IMR-90 (cell line): ENCODE measurements at places on chromosomes 12 and 14. TPM values are rescaled to one million over a fixed set of nuclear protein-coding genes. Genes with fewer than 3 reads are reported as not detected.

The GALNT16 gene
- total RNA-seq = 0.28 and 0.36 TPM in 2 replicates

The CLIP1 gene
- 54.8 and 58.9 TPM in 2 replicates for total RNA-seq

The IRAK3 gene
- 0.72 and 1.1 TPM in 2 replicates for total RNA-seq

The PIWIL1 gene
- total RNA-seq = not detected in 2 replicates

The GPD1 gene
- 0.18 TPM in 1 of 2 replicates, not detected in the other for total RNA-seq

The PIP4K2C gene
- total RNA-seq = 12.5 and 14.4 TPM in 2 replicates

The SPTB gene
- under 0.01 TPM in 2 replicates for total RNA-seq

The ARHGAP9 gene
- 0.18 and 0.28 TPM in 2 replicates for total RNA-seq

The TEX52 gene
- not detected in 2 replicates for total RNA-seq

The OTX2 gene
- not detected in 2 replicates for total RNA-seq

The UTP20 gene
- total RNA-seq = 22.0 and 29.7 TPM in 2 replicates

The PPP1R36 gene
- 0.28 and 0.54 TPM in 2 replicates for total RNA-seq

The PTPRO gene
- total RNA-seq = under 0.01 and 0.18 TPM in 2 replicates

The COX8C gene
- total RNA-seq = not detected in 2 replicates

The B4GALNT1 gene
- total RNA-seq = 0.18 and 0.28 TPM in 2 replicates

The RGS6 gene
- not detected in 2 replicates for total RNA-seq

The GRIN2B gene
- total RNA-seq = not detected in 2 replicates

The CDCA3 gene
- total RNA-seq = 23.5 and 30.3 TPM in 2 replicates

The MYL6B gene
- total RNA-seq = 78.3 and 90.0 TPM in 2 replicates

The MIP gene
- not detected in 2 replicates for total RNA-seq

The RNASE3 gene
- total RNA-seq = not detected in 2 replicates
